MCF 10A (cell line): ENCODE measurements at places on chromosomes 7 and 10.
A peak's percentile ranks its signal among the peaks of the same experiment; 100 is the strongest.

DNA sequence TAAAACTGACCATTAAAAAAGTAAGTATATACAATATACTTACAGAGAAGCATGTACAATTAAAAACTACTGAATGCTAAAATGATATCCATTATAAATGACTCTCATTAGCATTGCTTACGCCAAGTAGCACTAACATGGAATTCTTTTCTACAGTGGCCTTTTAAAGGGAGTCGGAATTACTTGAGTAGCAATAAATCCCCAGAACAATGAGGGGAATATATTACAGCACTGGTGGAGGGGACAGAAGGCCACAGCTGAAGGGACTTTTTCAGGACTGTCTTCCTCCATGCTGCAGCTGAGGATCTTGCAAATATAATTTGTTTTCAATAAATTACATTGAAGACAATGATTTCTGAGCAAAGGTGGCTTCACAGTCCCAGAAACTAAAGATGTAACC is 97.0 kb downstream of the ALOX5 start:
- no peak for DNase-seq

DNA sequence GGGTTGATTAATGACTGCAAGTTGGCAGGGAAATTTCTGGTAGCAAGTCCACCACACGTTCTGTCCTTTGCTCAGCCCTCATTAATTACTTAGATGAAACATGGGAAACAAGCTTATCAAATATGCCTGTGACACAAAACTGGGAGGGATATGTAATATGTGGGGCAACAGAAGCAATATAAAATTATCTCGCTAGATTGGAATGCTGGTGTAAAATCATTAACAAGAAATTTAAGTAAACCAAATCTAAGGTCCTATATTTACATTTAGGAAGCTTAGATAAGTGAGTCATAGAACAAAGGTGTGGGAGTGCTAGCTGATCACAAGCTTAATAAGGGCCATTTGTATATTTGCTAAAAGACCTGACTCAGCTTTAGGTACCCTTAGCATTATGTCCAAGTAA is 23.5 kb downstream of the TRPV5 start:
- no peak for DNase-seq

GRCh38 chr10:77919713-77920108 is 6.8 kb downstream of the DLG5 start:
- DNase-seq = peak; percentile 74

DNA sequence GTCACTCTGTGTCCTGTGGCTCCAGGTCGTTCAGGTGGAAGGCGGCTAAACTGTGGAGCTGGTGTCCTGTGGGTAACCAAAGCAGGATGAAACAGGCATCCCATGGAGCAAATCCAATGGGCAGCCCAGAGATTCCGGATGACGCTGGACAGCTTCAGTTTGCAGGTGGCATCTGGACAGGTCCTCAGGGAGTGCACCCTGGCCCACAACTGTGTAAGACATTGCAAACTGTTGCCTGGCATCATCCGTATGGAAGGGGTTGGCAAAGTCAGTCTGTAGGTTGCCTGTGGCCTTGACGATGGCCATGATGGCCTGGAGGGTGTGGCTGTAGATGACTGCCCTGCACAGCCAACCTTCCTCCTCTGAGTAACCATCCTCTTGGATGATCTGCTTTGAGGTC is 35.5 kb downstream of the RPS24 start:
- DNase-seq = no peak
